Spleen (tissue), 13 donors: ENCODE measurements at places on chromosomes 12 and 14.

DNA sequence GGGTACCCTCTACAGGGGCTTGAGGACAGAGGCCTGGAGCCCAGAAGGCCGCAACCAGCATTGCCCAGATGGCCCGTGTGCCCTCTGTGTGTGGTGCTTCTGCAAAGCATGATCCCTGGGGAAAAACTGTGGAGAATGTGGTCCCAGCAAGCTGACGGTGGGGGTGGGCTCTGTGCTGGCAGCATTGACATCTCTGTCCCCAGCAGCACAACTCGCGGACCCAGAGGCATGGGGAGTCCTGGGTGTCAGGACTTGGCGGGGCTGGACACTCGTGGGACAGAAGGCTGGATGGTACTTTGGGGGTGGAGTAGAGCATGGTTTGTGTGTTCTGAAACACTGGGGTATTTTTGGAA, 4.3 kb downstream of the CLBA1 start:
- peak; percentile 62 for DNase-seq

GRCh38 chr12:76144245-76144549, 59.7 kb upstream of the NAP1L1 start:
- no peak for DNase-seq

DNA sequence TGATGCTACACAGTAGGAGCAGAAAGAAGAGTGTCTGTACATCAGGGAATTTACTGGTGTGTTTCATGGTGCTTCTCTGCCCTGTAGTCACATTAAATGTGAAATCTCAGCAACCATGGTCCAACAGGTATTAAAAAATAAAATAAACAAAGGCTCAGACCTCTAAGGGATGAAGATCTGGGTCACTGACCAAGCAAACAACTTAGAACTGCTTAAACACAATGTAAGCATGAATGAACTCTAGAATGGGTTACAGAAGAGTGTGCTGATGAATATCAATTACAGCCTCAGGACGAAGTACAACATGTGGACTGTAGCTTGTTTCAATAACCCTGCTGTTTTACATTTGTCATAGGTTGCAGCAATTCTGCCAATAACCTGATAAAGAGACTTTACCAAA, 47.4 kb downstream of the SLC35F4 start:
- no peak for DNase-seq

- no peak for DNase-seq
These were observed 364.2 kb downstream of the SOX5 start for GRCh38 chr12:23585156-23585781.

DNA sequence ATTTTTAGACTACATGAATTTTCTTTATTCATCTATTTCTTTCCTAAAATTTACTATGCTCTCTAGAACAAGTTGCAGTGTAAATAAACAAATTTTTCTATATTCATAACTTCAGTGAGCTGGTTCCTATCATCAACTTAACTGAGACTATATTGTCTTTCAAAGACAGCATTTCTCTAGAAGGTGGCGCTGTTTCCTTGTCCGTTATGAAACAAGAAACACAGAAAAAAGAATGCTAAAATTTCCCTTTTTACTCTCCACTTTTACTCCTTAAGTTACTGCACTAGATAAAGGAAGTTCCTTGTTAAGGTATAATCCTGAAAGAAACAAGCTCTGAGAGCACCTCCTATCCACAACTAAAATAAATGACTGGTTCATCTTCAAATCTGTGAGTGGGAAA, 8.2 kb upstream of the CLEC2A start:
- DNase-seq, result no peak

GRCh38 chr12:14148489-14149270, 167.3 kb upstream of the GRIN2B start:
- no peak for DNase-seq

GRCh38 chr12:119154435-119154818, 24.3 kb upstream of the HSPB8 start:
- DNase-seq, result peak; percentile 68

GRCh38 chr12:9731393-9731792, 1.5 kb downstream of the CLECL1 start:
- DNase-seq, result no peak

DNA sequence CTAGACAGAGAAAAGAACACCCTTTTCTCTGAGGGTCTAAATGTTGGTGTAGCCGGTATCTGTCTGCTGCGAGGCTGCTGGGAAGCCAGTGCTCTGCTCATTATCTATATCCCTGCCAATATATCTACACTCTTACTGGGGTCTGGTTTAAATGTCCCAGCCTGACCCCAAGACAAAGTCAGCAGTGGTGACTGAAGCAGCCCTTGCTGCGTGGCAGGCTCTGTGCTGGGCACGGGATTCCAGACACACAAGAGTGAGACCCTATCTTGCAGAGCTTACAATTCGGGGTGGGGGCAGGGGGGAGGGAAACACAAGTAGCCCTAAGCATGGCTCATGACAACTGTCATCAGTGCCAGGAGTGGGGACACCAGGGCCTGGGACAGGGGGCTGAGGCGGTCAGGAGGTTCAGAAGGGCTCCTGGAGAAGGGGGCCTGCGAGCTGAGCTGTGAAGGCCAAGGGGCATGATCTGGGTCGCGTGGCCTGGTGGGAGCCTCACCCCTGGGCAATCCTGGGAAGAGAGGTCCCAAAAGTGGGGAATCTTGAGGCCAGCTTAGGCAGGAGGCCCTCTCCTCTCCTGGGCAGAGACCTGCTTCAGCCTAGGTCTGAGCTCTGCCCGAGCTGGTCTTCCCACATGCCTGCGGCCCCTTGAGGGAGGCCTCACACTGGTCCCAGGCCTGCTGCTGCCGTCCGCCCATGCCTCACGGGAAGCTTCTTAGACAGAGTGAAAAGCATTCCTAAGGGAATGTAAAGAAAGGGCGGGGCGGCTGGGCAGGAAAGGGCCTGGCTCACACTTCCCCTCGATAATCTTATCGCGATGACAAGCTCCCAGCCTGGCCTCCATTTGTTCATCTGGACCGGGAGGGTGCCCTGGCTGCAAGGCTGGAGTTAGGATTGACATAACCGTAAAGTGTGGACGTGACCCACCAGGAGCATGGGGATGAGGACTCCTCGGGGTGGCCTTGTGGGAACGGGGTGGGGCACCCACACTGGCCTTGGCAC, 7.3 kb upstream of the RCOR1 start:
- no peak for DNase-seq

- no peak for DNase-seq
These were observed 117.7 kb downstream of the ADCK1 start for GRCh38 chr14:77917491-77918201.

- DNase-seq, result no peak
These were observed 928 bp downstream of the TBX3 start for GRCh38 chr12:114682785-114683708.

GRCh38 chr12:39237004-39237403, 205.9 kb downstream of the KIF21A start:
- no peak for DNase-seq

DNA sequence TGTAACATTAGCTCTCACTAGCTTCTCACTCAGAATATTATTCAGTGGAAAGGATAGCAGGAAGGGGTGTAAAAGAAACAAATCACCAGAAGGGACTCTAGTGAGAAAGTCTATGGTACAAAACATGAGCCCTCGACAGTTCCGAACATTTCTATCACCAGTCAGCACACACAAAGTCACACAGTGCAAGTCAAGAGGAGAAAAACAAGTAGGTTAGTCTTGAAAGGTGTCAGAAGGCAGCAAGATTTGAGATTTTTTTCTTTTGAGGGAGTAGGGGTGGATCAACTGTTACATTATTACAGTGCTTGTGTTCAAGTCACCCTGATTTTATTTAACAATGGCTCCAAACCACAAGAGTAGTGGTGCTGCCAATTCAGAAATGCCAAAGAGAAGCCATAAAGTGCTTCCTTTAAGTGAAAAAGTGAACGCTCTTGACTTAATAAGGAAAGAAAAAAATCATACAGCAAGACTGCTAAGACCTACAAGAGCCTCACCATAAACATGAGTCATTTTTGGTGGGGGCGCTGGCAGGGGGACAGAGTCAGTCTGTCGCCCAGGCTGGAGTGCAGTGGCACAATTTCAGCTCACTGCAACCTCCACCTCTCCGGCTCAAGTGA, 42.3 kb downstream of the GNS start:
- DNase-seq, result no peak

DNA sequence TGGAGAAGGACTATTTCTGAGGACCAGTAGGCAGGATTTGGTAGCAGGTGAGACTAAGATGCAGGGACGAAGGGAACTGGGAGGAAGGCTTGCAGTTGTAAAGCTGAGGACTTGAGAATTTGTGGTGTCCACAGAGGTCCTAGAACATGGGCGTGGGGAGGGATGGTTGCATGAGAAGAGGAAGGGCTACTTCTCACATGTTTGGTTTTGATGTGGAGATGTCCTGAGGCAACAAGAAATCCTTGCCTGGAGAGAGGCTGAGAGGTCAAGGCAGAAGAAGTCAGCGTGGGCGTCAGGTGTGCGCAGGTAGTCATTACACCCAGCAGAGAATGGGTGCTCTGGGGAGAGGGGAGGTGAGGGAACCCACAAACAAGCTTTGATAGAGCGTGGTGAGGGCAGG, 5.7 kb upstream of the RABGGTA start:
- DNase-seq, result peak; percentile 66

DNA sequence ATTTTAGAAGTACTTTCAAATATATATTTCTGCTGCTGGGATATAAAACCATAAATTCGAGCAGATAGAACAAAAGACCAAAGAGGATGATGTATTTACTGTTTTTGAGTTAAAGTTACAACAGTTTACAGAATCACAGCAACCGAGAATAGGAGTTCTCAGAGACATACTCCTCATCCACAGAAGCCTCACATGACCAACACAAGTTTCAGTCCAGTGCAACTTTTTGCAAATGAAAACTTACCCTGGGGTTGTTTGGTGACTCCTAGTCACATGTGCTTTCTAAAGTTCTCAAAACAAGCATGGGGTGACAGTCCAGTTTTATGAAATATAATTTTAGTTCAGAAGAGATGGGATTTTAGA, 117.1 kb downstream of the PRKCH start:
- no peak for DNase-seq

DNA sequence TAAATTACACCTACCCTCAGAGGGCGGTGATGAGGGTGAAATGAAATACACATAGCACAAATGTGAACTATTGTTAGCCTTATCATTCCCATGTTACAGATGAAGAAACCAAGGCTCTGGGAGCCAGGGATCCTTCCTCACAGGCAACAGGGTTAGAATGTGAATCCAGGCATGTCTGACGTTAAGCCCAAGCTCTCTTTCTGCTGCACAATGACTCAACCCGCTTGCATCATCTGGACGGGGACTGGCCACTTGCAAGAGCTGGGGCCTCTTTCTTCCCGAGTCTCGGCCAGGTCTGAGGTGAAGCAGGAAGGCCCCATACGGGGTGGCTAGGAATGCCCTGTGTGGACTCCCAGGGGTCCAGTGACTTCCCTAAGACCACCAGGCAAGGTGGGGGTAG, 105.2 kb downstream of the RBM19 start:
- no peak for DNase-seq

DNA sequence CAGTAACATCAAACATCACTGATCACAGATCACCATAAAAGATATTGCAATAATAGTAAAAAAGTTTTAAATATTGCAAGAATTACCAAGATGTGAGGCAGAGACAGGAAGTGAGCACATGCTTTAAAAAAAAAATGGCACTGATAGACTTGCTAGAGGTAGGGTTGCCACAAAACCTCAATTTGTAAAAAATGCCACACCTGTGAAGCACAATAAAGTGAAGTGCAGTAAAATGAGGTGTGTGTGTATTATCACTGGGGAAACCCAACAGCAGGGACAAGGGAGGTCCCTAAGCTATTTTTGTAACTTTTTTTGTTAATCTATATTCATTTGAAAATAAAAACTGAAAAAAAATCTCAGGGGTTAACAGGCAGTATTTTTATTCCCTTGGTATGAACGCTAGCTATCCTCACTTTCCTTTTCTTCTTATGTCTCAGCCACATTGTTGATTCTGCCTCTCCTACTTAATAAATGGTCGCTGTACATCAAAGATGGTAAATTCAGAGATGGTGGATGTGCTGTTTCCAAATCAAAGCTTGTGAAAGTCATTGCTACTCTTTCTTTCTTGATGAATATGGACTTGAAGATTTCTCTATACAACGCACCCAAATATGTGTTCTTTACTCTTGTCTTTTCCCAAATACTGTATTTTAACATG, 14.0 kb upstream of the KLRD1 start:
- no peak for DNase-seq

DNA sequence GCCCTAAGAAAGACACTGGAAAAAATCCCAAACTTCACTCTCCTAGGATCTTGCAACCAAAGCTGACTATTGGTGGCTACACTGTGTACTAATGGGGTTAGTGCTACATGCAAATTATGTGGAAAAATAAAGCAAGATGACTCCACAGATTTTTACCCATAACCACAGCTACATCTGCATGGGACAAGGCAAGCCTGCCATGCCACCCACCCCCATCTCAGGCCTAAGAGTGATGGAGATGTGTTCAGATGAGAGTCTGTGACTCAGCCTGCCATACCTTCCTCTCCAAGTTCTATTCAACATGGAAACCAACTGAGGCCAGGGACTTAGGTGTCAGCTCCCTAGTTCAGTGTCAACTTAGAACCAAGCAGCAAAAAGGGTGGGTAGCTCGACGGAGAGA, 206.2 kb downstream of the PELI2 start:
- no peak for DNase-seq

- DNase-seq, result no peak
These were observed 301.7 kb upstream of the FKBP4 start for GRCh38 chr12:2493086-2493485.

DNA sequence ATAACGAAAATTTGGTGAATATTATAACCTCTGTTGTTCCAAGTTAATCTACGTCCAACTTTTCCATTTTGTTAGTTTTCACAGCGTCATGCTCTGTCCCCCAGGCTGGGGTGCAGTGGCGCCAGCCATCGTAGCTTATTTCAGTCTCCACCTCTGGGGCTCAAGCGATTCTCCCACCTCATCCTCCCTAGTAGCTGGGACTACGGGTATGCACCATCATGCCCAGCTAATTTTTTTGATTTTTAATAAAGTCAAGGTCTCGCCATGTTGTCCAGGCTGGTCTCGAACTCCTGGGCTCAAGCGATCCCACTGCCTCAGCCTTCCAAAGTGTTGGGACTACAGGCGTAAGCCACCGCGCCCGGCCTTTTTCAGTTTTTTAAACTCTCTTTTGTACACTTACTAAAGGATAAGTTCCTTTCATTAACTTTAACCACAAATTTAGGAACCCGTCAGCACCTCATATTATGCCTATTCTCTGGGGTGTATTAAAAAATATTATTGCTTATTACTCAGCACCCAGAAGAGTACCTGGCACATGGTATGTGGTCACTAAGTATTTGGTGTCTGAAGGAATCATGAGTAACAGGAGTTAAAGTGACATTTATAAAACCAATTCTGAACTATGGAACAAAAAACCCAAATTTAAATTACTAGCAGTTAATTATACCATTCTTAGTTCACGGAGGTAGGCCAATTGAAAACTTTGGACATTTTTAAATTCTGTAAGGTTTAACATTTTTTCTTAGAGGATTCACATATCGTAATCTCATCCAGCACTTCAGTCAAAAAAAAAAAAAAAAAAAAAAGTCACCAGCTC, 925 bp upstream of the MIPOL1 start:
- no peak for DNase-seq

- no peak for DNase-seq
These were observed 66.1 kb upstream of the BCAT1 start for GRCh38 chr12:25014961-25015360.

- no peak for DNase-seq
These were observed 58.8 kb upstream of the FLRT2 start for GRCh38 chr14:85471156-85471555.

- DNase-seq, result no peak
These were observed 97.6 kb downstream of the RAD52 start for GRCh38 chr12:851913-852312.
